Activated naive CD4-positive, alpha-beta T cell treated with Interleukin-2 at 50 U/mL for 16 hours (primary cell): ENCODE measurements at places on chromosomes 11 and 22.

DNA sequence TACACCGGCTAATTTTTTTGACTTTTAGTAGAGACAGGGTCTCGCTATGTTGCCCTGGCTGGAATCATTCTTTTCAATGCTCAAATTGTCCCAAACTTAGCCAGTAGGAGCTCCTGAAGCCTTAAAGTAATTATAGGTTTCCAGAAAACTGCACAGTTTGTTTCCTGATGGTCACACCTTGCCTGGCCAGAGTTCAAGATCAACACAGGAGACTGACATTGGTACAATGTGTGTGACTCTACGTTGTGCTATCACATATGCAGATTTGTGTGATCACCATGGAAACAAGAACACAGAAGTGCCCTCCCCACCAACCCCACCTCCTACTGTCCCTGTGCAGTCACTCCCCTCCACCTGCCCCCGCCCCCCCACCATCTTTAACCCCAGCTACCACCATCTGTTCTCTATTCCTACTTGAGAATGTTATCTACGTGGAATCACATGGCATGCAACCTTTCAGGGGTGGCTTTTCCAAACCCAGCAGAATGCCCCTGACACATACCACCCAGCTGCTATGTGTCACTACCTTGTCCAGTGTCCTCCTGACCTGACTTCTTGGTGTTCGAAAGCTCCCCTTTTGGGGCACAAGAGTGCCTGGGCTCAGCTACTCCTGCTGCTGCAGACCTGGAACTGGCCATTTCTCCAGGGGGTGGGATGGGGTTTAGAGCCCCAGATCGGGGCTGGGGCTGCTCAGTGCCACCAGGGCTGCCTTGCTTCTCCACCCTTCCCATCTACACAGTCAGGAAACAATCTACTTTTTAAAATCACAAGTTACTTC lies 6.1 kb upstream of the NAP1L4 start:
- DNase-seq = no peak

GRCh38 chr11:67468056-67468455 lies 995 bp downstream of the TMEM134 start:
- DNase-seq = peak; percentile 41

DNA sequence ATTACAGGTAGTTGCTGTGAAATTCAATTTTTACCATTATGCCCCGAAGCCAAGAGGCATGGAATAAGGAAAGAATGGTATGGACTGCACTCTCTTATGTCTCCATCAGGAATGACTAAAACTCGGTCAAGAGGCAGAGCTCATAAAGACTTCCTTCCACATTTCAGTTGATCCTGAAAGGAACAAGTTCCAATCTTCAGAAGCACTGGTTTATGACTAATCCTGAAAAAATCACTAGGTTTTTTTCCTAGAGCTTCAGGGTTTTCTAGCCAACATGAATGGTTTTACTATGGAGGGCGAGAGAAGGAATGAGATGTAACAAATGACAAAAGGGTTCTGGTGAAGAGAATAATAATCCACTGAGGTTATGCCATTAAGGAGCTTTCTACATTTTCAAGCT lies 832.2 kb downstream of the NTM start:
- no peak for DNase-seq

GRCh38 chr22:30219049-30219654 lies 27.4 kb downstream of the LIF start:
- no peak for DNase-seq

DNA sequence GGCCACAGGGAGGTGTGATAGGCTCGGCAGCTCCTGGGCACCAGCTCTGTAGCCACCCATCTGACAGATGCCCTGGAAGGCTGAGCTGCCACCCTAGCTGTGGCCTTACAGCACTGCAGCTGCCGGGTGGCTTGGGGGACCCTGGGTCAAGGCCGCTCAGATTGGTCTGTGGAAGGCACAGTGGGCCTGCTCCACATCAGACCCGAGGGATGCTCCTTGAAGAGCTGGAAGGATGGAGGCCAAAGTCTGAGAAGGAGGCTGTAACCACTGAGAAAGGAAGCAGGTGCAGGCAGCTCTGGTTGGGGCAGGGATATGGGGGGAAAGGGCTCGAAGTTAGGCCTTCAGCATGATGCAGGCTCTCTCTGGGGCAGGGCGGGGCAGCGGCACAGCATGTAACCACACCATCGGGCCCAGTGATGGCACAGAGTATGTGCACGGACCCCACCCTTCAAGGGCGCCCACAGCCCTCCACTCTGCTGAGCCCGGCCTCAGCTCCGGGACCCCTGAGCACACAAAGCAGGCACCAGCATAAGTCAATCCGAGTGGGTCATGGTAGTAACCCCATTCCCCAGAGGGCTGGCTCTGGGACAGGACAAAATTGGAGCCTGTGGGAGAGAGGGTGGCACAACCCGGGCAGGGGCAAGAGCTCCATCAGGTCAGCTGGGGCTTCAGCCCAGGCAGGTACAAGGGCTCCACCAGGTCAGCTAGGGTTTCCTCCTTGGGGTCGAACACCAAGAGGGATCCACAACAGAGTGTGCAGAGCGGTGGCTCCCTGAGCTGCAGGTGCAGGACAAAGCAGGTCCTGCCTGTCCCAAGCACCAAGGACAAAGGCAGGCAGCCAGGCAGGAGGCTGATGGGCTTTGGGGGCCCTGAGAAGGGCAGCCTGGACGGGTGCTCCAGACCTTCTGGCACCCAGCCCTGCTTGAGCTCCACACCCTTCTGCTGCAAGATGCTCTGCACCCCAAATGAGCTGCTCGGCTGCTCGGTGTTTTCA lies 1511.1 kb downstream of the BRD1 start:
- no peak for DNase-seq

- no peak for DNase-seq
These were observed 389.7 kb downstream of the NXPE2 start for GRCh38 chr11:115067900-115068530.

DNA sequence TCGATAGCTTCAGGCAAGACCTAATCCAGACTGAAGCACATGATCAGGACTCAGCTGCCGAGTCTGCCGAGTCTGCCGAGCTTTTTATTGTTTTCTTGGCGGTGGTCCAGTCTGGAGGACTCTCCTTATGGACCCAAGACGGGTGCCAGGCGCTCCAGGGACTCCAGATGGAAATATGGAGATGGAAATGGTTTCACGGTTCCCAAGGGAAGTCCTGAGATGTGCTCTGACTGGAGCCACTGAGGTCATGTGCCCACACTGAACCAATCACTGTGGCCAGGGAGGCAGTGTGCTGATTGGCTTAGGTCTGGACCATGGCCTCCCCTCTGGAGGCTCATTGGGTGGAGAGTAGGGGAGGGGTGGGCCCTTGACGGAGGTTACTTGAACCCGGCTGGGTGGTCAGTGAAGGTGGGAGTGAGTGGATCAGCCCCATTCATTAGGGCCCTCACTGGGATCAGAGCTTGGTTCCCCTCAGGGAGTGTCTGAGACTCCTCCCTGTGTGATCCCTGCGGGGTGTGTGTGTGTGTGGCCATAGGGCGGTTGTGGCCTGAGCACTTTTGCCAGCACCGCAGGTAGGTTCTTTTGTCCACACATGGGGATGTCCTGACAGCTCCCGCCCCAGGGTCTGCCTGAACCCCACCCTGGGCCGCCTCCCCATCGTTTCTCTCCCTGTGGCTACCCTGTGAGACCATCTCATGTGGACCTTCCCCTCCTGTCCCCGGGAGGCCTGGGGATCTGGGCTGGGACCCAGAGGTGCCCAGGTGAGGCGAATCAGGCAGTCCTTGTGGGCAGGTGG lies 14.0 kb downstream of the RPS6KA4 start:
- DNase-seq = no peak

DNA sequence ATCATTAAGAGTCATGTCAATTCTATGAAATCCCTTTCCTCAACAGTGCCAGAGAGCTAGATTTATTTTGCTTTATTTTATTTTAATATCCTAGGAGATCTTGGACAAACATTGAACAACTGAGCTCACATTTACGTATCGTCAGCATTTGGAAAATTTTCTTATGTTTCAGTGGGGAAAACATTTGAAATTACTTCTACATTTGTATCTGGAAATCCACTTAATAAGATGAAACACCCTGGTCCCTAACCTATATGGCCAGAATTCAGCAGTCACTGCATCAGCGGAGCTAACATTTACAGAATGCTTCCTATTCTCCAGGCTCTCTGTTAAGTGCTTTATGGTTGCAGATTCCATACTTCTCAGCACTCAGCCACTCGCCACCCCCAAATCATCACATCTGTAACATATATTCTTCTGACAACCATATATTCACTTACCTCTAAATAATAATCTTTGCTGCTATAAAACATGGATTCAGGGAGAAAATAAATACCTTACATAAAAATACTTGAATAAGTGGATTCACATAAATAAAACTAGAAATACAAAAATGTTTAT lies 773.9 kb downstream of the JRKL start:
- DNase-seq = no peak

DNA sequence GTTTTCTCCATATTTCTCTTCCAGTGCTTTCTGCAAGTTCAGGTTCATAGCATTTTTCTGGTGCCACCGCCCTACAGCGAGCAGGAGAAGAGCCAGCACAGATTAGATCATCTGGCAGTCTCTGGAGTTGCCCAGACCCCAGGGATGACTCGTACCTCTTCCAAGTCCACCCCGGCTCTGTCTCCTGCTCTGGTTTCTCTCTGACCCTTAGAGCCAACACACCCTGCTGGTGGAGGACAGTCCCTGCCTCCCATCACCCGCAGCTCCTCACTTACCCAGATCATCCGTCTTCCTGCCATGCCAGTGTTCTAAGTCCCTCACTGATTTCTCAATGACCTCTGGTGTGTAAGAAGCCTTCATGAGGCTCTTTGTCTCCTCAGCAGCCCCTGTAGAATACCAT lies 28.0 kb downstream of the TST start:
- no peak for DNase-seq

DNA sequence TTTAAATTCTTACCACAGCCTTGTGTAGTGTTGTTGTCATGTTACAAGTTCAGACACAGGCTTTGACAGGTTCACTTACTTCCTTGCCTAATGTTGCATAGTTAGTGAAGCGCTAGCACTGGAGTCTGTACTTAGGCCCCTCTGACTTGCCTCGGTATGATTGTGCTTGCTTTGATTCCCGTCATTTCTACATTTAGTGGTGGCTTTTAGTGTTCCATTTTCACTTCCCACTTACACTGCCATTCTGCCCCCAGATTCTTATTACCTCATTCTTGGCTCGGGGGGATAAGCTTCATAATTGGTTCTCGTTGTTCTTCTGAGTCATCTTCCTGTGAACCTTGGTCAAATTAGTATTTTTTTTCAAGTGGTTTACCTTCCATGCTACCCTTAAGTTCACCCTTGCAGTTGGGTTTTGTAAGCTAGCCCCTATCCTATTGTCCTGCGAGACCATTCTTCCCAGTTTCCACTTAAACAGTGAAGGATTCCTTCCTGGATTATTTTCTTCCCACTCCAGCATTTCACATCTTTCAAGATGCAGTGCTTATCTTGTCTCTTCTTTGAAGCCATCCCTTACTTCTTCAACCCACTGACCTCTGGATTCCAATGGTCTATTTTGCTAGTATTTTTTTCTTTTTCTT lies 68.7 kb downstream of the DDX10 start:
- DNase-seq = peak; percentile 55

DNA sequence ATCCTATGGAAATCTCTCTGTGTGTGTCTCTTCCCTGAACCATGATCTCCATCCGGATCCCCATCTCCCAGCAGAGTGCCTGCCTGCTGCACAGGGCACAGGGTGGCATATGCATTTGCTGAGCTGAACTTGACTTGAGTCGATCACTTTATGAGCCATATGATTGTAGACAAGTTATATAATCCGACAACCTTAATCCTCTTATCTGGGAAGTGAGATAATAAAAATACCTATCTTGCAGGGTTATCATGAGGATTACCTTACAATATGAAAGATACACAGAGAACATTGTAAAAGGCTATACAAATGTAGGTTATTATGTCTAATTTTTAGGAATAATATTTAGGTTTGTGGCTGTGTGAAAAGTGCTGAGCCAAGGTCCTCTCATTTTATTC lies 124.5 kb downstream of the ST3GAL4 start:
- DNase-seq = no peak

DNA sequence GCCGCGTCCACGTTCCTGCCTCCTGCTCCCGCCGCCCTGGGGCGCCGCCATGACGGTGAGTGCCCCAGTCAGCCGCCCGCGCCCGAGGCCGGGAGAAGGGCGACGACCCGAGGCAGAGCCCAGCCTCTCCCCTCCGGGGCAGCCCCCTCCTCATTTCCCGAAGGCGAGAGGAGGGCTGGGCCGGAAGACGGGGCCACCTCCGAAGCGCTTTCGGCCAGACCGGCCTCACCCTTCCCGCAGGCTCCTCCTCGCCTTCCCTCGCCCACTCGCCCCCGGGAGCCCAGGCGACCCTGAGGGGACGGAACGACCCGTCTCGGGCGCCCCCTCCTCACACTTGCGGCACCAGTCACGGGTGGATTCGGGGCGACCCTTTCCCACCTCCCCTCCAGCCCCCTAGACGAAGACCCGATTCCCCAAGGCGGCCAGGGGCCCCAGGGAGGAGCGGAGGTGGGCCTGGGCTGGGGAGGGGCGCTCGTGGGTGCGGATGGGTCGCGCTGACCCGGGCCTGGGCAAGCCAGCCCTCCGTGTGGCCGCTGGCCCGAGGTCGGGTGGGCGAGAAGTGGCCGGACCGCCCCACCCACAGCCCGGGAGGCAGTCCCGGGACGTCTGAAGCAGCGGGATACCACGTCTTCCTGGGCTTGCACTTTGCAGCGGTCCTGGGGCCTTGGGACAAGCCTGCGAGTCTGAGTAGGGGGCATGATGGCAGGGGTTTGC lies 49.7 kb downstream of the TRIOBP start:
- DNase-seq = no peak

DNA sequence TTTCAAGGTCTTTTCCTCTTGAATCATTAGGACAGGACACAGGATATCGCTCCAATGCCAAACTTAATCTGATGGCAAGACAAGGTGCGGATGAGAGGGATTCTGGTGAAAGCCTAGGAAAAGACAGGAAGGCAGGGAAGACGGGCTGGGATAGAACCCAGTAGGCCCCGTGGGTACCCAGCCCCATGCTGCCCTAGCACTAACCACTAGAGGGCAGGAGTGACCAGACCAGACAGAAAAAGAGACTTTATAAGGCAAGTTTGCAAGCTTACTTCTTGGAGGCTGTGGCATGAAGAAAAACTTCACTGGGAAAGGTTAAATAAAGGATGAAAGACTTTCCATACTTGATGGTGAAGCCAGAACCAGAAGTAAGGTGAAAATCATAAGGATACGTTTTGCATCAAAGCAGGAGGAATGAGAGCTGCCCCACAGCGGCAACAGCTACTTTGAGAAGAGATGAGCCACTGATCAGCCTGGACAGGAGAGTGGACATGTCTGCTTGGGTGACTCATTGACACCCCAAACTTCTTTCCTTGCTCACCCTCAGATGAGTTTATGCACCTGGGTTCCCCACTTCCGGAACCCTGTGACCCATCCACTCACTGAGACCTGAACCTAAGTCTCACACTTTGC lies 39.8 kb downstream of the SYN3 start:
- peak; percentile 23 for DNase-seq
